ENCODE measurements at places on chromosomes 2 and 18.

- DNase-seq: no peak
These were observed 10.0 kb upstream of the DES start for GRCh38 chr2:219408204-219408603.

GRCh38 chr2:27724905-27725701, 46.4 kb upstream of the MRPL33 start:
- DNase-seq: no peak

DNA sequence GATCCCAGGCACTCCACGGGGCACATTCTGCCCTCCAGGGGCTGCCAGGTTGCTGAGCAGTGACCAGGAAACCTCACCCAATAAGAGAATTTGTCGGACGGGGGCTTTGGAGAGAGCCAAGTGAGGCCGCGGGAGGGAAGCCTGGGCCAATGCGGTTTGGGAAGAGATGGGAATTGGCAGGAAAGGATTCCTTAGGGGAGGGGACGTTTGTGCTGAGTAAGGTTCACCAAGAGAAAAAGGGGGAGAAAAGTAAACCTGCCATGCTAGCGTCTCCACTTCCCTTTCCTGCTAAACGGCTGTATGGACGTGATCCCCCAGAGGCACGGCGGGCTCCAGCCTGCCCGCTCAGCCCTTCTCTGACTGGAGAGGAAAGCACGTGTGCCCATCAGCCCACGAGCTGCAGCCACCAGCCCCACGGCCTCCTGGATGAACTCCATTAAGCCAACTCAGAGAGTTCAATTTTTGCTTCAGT, 194.4 kb upstream of the ID2 start:
- no peak for DNase-seq

- DNase-seq: peak; percentile 38
These were observed 161.6 kb downstream of the RNF152 start for GRCh38 chr18:61731178-61731577.

- DNase-seq: no peak
These were observed 44.1 kb downstream of the NCK2 start for GRCh38 chr2:105788670-105789290.

- no peak for DNase-seq
These were observed 50.7 kb downstream of the LIPG start for GRCh38 chr18:49612515-49613033.

- DNase-seq: no peak
These were observed 13.7 kb downstream of the HES6 start for GRCh38 chr2:238225911-238226697.

- no peak for DNase-seq
These were observed 8.4 kb upstream of the RNF125 start for GRCh38 chr18:32010124-32010721.

DNA sequence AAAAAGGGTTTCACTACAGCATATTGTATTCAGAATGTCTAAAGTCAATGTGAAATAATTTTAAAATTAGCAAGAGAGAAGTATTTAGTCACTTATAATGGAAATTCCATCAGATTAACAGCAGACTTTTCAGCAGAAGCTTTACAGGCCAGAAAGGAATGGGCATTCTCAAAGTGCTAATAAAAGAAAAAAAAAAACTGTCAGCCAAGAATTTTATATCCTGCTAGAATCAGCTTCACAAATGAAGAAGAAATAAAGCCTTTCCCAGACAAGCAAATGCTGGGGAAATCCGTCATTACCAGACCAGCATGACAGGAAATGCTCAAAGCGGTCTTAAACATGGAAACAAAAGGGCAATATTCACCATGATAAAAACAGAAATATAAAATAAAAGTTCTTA, 18.8 kb downstream of the LMAN1 start:
- no peak for DNase-seq
